ENCODE measurements at places on chromosomes 6 and 20. TPM values are rescaled to one million over a fixed set of nuclear protein-coding genes. Genes with fewer than 3 reads are reported as not detected.

DNA sequence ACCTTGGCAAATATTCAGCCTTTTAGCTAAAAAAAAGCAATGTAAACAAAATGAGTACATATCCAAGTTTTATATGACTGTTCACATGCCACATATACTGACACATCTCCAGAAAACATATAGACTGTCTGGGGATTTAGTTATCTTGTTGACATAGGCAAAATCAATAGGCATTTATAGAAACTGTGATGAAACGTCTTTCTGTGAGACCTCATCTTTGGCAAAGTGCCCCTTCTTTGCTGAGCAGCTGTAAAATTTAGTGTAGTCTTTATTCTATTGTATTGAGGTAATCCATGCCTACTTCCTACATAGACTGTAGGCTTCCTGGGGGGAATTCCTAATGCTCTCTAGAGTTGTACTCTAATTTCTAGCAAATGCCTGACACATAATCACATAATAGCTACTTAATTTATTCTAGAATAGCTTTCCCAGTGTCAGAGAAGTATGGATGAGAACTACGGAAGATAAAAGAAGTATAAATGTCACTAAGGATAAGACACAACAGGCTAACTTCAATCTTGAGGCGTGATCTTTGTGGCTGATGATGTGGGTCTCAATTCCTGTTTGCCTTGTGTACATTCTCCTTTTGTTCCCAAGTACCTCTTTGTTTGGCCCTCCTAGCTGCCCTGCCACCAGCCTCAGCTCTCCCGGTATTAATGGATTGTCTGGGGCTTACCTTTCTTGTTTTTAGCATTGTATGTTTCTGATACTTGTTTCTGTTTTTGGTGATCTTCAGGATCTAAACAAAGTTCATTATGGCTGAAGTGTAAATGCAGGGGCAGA lies 30.6 kb downstream of the PTCHD4 start:
- no peak for DNase-seq

DNA sequence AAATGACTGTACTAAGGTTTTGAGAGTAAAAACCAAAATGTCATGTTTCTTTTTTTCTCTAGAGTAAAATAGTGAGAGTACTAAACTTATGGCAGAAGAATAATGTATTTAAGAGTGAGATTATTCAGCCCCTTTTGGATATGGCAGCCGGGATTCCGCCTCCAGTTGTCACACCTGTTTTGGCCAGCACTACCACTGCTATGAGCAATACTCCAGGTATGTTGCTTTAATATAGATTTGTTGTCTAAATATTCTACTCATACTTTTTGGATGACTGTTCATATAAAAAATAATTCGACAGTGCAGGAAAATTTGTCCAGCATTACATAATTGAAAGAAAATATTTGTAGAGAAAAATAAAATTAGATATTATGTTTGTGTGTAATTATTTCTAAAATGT lies 59.5 kb downstream of the SCAF8 start:
- no peak for DNase-seq

DNA sequence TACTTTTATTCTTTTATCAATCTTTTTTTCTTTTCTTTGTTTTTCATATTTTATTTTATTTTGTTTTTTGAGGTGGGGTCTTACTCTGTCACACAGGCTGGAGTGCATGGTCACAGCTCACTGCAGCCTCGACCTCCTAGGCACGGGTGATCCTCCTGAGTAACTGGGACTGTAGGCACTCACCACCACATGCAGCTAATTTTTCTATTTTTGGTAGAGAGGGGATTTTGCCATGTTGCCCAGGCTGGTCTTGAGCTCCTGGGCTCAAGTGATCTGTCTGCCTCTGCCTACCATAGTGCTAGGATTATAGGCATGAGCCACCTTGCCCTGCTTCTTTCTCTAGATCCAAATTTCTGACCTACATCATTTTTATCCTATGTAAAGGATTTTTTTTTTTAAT lies 153.2 kb downstream of the CDKAL1 start:
- DNase-seq = no peak

PCED1A gene
- total RNA-seq = 18.3 TPM

STMND1 gene
- total RNA-seq = not detected

- DNase-seq = no peak
Observed at GRCh38 chr20:21570285-21570992, 56.6 kb upstream of the NKX2-2 start.

GRCh38 chr20:48538058-48538825 lies 289.6 kb downstream of the PREX1 start:
- DNase-seq = peak; percentile 60

DNA sequence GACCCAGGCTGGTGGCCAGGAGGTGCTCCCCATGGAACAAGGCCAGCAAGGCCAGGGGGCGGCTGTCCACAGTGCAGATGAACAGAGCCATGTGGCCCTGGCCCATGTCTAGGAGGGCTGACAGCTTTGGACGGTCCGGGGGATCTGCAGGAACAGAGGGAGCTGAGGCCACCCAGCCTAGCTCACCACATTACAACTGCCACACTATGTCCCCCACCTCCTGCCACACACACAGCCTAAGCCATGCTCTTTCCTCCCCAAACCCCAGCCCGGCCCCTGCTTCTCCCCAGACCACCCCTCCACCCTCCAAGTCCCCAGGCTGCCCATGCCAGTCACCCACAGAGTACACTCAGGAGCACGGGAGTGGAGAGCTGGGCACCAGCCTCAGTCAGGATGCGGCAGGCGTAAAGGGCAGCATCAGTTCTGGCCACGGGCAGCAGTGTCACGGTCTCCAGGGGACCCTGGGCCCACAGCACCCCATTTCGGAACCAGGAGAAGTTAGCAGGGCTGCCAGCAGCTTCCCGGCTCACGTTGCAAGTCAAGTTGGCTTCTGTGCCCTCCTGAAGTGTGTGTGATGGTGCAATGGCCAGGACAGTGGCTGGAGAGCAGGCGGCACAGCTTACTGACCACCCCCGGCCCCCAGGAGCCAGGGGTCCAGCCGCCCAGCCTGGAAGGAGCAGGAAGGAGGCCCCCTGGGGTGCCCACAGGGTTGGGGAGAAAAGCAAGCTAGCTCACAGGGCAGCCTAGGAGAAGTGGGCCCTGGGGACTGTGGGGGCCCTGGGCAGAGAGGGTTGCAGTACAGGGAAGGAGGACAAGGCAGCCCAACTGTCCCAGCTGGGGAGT lies 15.2 kb upstream of the ADAM33 start:
- DNase-seq = no peak

GRCh38 chr20:37669062-37669772 lies 24.6 kb upstream of the CTNNBL1 start:
- peak; percentile 14 for DNase-seq

DNA sequence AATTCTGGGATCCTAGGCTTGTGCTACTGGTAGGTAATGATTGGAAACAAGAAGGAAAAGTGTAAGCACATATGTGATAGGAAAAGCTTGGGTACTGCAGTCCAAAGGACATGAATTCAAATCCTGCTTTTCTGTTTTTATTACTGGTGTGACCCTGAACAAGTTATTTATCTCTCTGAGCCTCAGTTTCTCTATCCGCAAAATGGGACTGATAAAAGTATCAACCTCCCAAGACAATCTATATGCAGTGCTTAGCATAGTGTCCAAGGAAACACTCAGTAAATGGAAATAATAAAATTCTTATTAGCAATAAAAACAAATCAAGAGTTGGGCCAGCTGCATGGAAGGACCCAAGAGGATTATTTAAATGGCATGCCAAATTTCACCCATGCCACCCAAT lies 108.5 kb downstream of the ZMYND8 start:
- no peak for DNase-seq

LAMP5 gene
- total RNA-seq = not detected

DNA sequence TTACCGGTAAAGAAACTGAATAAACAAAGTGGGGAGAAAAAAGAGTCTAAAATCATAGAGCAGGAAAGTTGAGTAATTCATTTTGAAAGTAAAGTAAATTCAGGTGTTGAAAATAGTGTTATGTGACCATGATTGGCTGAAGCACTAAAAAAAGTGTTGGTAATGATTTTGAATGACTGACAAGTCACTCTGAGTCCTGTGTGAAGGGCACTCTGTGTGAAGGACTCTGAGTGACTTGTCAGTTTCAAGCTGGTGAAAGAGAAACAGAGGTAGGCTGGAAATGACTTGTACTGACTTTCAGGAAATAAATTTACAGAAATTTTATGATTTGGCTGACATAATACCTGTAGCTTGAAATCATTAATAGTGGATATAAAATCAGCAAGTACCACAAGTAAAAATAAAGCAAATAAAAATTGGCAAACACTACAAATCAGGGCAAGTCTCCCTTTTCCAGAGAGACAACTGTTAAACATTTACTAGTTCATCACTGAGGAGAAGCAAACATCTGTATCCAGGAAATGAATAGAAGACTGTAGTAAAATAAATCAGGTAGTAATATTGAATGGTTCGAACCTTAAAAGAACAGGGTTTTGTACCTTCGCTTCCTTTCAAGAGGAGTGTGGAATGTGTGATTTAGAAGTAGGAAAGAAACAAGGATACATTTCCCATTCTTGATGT lies 630.6 kb downstream of the GRIK2 start:
- DNase-seq = no peak

- DNase-seq = no peak
Observed at GRCh38 chr6:527989-528673, 128.8 kb downstream of the HUS1B start.

CTAGE9 gene
- total RNA-seq = not detected

ENPP1 gene
- 21.5 TPM for total RNA-seq

TDRD6 gene
- not detected for total RNA-seq

GRCh38 chr20:21376626-21377025 lies 20.7 kb downstream of the NKX2-4 start:
- DNase-seq = no peak

DNA sequence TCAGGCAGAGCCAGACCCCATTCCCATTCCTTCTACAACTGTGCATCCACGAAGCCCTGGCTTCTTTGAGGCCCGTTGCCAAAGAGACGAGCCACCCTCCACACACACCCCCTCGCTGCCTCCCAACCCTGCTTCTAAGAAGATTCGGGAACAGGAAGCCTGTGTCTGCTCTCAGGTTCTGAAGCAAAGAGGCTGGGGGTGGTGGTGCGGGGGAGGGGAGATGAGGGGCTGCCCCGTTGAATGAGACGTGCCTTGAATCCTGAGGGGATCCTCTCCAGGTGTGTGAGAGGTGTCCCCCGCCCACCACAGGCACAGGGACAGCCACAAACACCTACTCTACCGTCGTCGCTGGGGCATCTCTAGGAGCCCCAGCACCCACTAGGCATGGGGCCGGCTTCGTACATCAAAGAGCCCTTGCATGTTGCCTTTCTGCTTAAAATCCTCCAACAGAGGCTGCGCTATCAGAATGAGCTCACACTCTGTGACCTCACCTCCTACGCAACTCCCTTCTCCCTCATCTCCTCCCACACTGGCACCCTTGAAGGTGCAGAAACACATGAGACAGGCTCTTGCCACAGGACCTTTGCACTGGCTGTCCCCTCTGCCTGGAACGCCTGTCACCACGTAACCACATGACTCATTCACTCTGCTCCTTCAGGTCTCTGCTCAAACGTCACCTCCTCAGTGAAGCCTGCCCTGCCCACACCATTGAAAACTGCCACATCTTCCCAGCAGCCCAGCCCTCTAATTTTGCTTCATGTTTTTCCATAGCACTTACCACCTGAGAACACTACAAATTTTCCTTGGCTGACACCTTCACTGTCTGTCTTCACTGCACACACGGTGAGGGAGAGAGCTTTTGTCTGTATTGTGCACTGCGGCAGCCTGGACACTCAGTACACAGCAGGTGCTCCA lies 58.5 kb downstream of the PREX1 start:
- DNase-seq = no peak

DNA sequence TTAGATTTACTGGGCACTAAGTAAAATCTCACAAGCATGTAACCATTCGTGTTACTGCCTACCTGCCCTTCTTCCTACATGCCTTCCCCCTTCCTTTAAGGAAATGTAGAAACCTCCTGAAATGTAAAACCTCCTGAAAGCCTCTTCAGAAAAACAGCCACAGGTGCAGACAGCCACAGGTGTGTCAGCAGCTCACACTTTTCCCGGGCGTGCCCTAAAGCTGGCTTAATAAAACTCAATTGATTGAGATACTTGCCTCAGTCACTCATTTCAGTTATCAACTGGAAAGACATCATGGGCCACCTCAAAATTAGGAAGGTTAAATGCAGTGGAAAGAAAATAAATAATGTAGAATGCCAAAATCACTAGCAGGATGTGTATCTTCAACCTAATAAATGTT lies 23.1 kb upstream of the PBOV1 start:
- DNase-seq = no peak

NKX2-4 gene
- total RNA-seq = 21.4 TPM

CST5 gene
- total RNA-seq = not detected

TRIM15 gene
- total RNA-seq = not detected

DNA sequence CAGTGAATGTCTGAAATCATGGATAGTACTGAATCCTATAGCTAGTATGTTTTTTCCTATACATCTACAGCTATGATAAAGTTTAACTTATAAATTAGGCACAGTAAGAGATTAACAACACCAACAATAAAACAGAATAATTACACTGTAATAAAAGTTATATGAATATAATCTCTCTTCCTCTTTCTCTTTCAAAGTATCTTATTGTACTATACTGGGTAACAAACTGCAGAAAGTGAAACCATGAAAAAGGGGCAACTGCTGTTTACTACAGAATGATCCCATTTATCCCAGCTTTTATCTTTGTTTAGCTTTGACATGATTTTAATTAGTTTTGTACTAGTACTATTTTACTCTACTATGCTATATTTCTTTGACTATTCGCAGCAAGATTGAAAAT lies 25.8 kb downstream of the ESF1 start:
- no peak for DNase-seq

DNA sequence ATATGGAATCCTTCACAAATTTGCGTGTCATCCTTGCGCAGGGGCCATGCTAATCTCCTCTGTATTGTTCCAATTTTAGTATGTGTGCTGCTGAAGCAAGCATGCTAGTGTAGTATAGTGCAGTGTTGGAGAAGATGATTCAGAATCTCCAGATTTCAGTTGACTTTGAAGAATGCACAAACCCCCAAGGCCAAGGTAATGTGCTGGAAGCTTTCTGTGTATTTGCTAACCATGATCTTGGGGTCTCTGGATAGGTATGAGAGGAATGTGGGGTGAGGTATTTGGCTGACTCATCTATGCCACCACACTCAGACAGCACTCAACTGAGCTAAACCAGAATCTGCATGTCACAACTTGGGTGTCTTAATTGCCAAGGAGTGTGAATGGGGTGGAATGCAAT lies 42.6 kb upstream of the DEK start:
- DNase-seq = peak; percentile 87

- no peak for DNase-seq
Observed at GRCh38 chr6:129551486-129551885, 158.5 kb downstream of the ARHGAP18 start.

HRH3 gene
- total RNA-seq = not detected

GRCh38 chr20:35515341-35515740 lies 14.1 kb downstream of the C20orf173 start:
- no peak for DNase-seq

GRCh38 chr6:15304337-15305042 lies 58.6 kb downstream of the JARID2 start:
- DNase-seq = no peak
